ENCODE measurements at places on chromosomes 7 and 10. TPM values are rescaled to one million over a fixed set of nuclear protein-coding genes. Genes with fewer than 3 reads are reported as not detected.

DNA sequence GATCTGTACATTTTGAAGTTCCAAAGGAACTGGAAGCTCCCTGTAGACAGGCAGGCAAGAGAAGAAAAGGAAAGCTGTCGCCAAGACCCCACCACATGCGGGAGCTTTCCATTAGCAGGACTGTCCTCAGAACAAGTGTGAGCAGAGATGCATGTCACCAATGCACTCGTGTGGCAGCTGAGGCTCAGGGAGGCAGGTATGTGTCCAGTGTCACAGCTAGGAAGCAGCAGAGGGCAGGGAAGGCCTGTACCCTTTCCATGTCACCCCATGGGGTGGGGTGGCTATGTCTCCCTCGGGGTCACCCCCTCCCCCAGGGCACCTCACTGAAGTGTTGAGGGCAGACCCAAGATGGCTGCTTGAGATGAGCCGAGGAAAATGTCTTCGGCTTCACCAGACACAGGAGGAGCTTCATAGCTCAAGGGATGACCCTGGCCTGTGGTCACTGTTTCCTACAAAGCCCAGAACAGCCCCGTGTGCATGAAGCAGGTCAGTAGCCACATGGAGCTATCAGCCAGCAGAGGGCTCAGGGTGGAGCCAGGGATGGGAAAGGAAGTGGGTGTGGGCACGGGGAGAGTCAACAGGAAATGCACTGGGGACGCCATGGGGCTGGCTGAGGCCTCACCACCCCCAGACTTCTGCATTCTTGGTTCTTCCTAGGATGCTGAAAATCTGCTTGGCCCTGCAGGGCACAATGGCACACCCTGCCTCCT lies 96.6 kb downstream of the FAM53B start:
- DNase-seq: peak; percentile 35

GRCh38 chr10:74067373-74068352 lies 69.7 kb downstream of the VCL start:
- no peak for DNase-seq

GRCh38 chr7:65896279-65896870 lies 23.5 kb downstream of the VKORC1L1 start:
- DNase-seq: no peak

DNA sequence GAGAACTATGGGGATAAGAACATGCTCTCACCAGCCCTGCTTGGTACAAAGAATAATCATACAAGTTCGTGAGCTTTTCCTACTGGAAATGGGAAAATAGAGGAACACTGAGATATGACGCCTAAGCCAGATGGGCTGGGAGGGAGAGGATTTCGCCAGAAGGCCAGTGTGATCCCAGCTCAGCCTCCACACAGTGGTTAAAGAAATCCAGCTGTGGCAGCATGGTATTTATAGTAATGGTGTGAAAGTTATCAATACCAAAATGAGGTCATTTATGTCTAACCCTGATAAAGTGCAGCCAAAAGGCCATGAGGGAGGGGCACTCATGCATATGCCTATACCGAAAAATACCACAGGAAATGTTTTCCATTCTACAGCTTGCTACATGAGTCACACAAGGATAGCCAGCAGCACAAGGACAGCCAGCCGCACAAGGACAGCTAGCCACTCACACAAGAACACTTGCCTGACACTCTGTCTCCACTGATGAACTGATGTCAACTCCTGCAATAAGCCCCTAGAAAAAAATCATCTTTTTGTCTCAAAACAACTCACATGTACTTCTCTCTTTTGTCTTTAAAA lies 49.4 kb downstream of the FRMPD2 start:
- no peak for DNase-seq

- DNase-seq: no peak
Observed at GRCh38 chr7:41054960-41055661, 647.8 kb downstream of the INHBA start.

- DNase-seq: peak; percentile 50
Observed at GRCh38 chr7:151518105-151518946, 1.4 kb downstream of the RHEB start.

Gene NUTM2A
- total RNA-seq: 2.5 TPM

- no peak for DNase-seq
Observed at GRCh38 chr7:110771717-110772116, 319.2 kb upstream of the LRRN3 start.

Gene NKX1-2
- total RNA-seq: not detected

Gene VIM
- 2,481 TPM for total RNA-seq

GRCh38 chr7:140719721-140720120 lies 23.2 kb downstream of the NDUFB2 start:
- peak; percentile 67 for DNase-seq

DNA sequence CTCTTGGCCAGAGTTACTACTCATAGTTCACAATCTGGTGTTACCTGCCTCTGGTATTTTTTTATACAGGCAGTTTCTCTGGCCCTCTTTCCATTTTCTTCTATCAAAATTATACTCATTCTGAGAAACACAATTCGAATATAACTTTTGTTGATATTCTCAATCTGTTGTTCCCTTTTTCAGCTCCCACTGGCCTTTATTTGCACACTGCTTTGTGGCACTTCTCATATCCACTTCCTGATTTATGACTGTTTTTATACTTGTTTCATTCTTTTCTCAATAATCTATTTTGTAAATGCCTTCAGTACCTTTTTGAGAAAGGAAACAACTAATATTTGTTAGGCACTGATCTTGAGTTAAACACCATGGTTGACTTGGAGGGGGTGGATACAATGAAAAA lies 93.8 kb upstream of the HDAC9 start:
- no peak for DNase-seq

Gene TEX47
- total RNA-seq: 0.40 TPM

DNA sequence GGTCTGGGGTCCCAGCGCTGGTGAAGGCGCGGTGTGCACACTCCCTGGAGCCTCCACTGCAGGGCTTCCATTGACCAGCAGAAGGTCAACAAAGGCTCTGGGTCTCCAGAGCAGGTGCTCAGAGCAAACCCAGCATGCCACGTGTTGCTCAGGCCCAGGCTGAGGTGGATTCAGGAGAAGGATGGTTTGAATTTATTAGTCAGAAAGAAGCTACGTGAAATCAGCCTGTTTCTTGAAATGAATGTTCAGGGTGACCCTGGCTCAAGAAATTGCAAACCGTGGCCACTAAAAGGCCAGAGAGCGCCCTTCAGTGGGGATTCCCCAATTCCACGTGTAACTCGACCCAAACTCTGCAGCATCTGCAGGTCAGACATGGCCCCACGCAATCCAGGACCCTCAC lies 82.7 kb upstream of the PFKP start:
- no peak for DNase-seq

GRCh38 chr7:80581486-80582260 lies 56.8 kb upstream of the CD36 start:
- no peak for DNase-seq

DNA sequence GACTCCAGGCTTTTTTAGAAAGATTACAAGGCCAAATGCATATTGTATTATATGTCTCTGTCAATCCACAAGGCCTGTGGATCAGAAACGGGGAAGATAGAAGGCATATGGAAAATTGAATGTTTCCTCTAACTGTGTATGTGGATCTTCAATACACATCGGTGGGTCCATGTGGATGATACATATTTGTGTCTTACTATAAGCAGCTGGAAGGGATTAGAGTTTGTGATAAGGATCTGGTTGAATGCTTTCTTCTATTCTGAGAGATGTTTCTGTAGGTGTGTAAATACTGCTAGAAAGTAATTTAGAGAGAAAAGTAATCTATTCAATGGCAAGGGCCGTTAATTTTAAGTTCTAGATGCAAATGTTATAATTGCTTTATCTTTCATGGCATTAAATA lies 137.8 kb upstream of the AKR1E2 start:
- DNase-seq: no peak

GRCh38 chr7:153100691-153101237 lies 341.2 kb downstream of the ACTR3B start:
- no peak for DNase-seq

GRCh38 chr7:109062798-109063197 lies 493.1 kb downstream of the DNAJB9 start:
- DNase-seq: no peak

Gene GPRIN2
- 11.8 TPM for total RNA-seq

- no peak for DNase-seq
Observed at GRCh38 chr7:28705350-28705749, 252.8 kb downstream of the TRIL start.

Gene C10orf53
- total RNA-seq: not detected

Measured in thyroid gland (tissue), 4 donors.